Smooth muscle cell of the pulmonary artery (primary cell): ENCODE measurements at places on chromosomes 7 and 10. TPM values are rescaled to one million over a fixed set of nuclear protein-coding genes. Genes with fewer than 3 reads are reported as not detected.

PRSS2 gene
- not detected in 2 replicates for total RNA-seq

GPNMB gene
- 205 and 214 TPM in 2 replicates for total RNA-seq

POLR2J2 gene
- 3.2 and 3.7 TPM in 2 replicates for total RNA-seq

MKI67 gene
- 3.3 and 7.4 TPM in 2 replicates for total RNA-seq
